ENCODE measurements at places on chromosomes 7 and 10.

DNA sequence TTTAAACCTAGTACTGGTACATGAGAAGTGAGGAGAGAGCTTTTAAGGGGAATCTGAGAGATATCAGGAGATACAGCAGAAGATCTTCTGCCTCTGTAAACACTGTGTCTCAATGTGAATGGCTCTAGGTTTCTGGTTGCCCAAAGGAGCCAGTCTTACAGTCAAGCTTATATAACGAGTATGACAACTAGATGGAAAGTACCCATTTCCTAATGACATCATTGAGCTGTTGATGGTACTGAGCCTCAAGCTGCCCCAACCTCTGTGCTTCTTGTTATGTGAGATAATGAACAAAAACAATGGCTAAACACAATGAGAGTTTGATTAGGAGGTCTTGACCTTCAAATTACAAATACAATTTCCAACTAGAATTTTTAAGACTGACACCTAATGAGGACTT lies 451.5 kb downstream of the SORCS1 start:
- no peak for DNase-seq

- no peak for DNase-seq
Observed at GRCh38 chr10:90447831-90448230, 410.0 kb downstream of the HTR7 start.

DNA sequence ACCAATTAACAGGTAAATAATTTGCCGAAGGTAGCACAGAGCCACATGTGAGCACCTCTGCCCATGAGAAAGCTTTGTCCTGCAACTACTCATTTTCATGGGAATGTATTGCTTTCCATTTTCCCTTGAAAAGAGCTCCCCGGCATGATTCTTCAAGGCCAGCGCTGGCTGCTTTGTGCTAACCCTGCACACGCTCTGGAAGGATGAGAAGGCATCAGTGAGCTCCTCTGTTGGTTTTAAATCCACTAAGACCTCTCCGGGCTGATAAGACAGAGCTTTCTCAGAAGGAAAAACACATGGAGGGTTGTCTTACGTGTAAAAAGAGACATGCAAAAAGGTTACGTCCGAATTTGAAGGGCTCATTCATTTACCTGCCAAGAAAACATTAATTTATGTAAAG lies 553.9 kb upstream of the MKI67 start:
- no peak for DNase-seq

- no peak for DNase-seq
Observed at GRCh38 chr7:118755067-118755625, 530.6 kb downstream of the ANKRD7 start.

GRCh38 chr10:120336306-120336910 lies 120.6 kb upstream of the PLPP4 start:
- no peak for DNase-seq

DNA sequence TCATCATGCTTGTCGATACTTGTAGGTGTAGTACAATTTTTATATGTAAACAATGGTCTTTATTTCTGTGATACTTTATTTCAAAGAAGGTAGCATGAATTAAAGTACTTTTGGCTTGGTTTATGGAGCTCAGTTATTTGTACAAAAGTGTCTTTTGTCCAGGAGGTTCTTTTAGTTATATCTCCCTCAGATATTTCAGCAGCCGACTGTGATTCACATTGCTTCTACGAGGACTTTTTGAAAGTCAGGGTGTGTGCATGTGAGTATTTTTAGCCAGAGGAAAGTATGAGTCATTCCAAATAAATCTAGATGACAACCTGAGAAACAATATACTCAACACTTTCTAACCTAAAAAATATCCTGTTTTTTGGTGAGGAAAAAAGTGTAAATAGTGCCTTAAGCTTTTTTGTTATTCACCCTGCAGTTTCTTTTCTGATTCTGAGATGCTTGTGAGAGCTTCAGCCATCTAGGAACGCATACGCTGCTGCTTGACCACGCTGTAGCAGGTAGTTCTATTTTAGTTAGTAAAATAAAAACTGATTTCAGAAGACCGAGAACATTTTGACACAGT lies 595 bp upstream of the SUN1 start:
- no peak for DNase-seq

DNA sequence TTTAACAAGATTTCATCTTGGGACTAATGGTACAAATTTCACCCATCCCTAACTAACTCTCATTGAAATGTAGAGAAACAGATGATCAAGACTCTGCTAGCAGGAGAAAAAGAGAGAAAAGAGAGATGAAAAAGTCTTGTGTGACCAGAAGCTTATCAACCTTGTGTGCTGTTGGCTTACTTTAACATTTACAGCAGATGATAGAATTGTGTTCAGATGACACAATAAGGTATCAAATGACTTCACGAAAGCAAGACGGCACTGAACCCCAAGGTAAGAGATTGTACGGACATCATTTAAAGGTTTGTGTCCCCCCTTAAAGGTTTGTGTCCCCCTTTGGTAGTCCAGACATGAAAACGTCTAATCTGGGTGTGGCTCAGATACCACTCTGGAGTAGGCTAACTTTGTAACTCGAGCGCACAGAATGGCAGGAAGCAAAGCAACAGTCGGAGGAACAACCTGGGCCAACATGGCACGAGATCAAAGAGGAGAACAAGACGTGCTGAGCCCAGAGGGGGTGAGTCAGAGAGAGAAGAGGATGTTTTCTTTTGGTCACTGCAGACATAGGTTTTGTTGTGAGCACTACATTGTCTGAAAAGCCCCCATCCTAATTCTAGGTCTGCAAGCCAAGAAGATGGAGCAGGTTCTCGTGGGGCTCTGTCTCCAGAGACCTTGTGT lies 10.4 kb upstream of the LMBR1 start:
- no peak for DNase-seq

DNA sequence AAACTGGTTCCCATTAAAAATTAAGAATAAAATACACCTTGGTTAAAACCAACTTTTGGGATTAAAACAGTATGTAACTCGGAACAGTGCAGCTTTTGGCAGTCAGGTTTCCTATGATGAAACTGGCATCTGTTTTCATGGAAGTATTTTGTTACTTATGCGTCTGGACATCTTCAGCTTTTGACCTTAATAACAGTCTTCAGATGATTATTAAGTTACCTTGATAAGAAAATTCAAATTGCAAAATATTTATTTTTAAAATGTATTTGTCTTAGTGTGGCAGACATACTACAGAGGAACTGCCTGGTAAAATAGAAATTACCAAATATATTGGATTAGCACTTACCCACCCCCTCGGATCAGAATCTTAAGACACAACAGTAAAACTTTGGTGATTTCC lies 100.0 kb downstream of the ITGB8 start:
- DNase-seq = no peak

- no peak for DNase-seq
Observed at GRCh38 chr7:145902123-145902522, 214.5 kb upstream of the CNTNAP2 start.

DNA sequence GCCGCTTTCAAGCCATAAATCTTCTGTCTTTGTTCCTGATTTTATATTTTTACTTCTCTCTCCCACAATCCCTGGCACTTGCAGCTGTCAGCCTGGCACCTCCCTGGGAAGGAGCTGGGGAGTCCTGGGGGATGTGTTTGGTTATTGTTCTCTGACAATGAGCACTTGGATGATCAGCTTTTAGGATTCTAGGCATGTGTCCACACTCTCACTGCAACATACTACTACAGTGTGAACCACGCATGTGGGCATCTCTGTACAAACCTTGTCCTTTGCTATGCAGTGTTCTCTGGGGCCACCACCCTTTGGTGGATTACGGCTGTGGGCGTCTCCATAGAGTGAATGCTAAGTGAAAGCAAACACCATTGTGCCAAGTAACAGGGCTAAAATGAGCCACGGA lies 168.4 kb upstream of the KMT2E start:
- no peak for DNase-seq

- no peak for DNase-seq
Observed at GRCh38 chr10:132866601-132867381, 75.6 kb downstream of the CFAP46 start.

- no peak for DNase-seq
Observed at GRCh38 chr7:11120675-11121220, 147.1 kb downstream of the PHF14 start.

- no peak for DNase-seq
Observed at GRCh38 chr10:3110782-3111620, 43.7 kb downstream of the PFKP start.

GRCh38 chr10:11551916-11552602 lies 59.4 kb downstream of the USP6NL start:
- DNase-seq = no peak

DNA sequence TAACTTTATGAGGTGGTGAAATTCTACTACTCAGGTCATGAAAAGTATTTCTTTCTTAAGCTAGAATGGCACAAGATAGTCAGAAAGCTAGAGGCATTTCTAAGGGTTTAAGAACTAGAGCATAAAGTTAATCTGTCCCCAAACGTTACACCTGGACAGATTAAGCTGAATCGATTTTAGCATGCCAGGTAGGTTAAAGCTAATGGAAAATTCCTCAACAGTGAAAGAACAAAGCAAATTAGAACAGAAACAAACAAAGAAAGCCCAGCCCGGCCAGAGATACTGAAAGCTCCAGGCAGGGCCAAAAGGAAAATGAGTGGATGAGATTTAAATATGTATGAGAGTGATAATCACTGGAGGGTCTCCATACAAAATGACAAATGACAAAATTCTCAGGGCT lies 293.8 kb downstream of the CALN1 start:
- DNase-seq = no peak

GRCh38 chr10:110636932-110637557 lies 7.1 kb upstream of the RBM20 start:
- DNase-seq = no peak

- DNase-seq = no peak
Observed at GRCh38 chr7:113086431-113086888, at the start of gene GPR85. Gene GPR85 (minus strand): TSS chr7:113086827. CDS start chr7:113084721, 2,106 bp downstream.

DNA sequence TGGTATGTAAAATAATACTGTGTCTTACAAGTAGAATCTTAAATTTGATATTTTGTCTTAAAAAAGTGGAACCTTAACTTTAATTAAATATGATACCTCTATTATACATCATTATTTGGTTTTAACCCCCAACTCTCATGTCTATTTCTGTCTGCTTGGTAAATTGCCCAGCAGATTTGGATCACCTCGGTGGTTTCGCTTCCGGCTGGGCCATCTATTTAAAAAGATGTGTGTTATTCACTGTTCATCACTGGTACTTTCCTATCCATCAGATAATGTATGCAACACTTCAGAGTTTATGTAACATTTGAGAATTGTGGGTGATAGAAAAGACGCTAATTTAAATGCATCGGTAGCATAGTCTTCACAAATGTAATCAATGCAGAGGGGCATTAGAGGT lies 119.7 kb downstream of the SND1 start:
- no peak for DNase-seq

- DNase-seq = no peak
Observed at GRCh38 chr7:130903358-130903974, 169.5 kb upstream of the KLF14 start.

Measured in NCI-H2081 treated with DMSO at 0.1 percent for 48 hours (cell line).